Stimulated activated CD4-positive, alpha-beta T cell treated with anti-CD3 and anti-CD28 coated beads, Interleukin-15, amount 100 ng/mL, for 48 hours (primary cell): ENCODE measurements at places on chromosomes 1 and 21.

DNA sequence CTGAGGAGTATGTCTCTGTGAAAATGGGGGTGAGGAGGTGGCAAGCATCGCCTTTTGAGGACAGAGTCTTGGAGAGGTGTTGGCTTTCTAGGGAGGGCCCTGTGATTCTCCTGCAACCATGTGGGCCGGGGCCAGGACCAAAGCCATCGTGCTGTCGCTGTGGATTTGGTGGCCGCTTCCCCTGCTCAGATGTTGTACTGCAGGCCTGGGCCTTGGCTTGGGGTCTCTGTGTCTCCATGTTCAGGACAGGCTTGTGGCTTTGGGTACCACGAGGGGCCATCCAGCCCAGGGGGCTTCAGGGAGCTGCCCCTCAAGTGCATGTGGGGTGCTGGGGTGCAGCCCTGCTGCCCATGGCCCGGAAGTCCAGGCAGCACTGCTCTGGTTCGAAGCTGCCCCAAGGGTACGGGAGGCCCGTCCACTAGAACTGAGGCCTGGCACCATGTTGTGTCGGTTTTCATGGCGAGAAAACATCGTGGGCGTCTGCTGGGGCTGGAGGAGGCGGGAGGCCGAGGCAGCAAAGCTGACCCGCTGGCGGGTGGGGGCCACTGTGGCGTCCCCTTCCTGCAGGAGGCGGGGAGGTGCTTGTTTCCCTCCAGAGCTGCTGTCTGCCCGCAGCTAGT lies 55.4 kb downstream of the SKI start:
- no peak for DNase-seq

DNA sequence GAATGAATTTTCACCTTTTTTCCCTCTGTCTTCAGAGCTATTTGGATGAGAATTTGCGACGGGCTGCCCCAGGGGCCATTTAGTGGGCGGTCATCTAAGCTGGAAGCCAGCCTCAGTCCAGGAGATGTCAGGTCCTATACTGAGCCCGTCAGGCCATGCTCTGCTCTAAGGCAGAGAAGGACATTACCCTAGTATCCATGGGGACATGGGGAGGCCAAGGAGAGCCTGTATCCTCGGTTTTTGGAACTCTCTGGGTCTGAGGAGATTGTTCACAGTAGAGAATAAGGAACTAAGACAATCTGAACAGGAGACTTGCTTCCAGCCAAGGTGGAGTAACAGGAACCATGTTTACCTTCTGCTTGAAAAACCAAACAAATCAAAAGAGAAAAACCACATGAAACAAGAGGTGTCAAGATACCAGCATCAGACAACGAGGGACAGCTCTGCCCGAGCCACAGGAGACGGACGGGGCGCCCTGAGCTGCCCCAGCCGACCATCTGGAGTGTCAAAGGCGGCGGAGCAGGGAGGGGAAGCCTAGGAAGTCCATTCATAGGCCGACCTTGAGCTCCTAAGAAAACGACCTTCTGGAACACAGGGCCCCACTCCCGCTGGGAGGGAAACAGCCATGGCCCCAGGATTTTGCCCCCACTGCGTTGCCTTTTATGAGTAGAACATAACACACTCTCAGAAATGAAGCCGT lies 20.0 kb upstream of the ADARB1 start:
- no peak for DNase-seq

DNA sequence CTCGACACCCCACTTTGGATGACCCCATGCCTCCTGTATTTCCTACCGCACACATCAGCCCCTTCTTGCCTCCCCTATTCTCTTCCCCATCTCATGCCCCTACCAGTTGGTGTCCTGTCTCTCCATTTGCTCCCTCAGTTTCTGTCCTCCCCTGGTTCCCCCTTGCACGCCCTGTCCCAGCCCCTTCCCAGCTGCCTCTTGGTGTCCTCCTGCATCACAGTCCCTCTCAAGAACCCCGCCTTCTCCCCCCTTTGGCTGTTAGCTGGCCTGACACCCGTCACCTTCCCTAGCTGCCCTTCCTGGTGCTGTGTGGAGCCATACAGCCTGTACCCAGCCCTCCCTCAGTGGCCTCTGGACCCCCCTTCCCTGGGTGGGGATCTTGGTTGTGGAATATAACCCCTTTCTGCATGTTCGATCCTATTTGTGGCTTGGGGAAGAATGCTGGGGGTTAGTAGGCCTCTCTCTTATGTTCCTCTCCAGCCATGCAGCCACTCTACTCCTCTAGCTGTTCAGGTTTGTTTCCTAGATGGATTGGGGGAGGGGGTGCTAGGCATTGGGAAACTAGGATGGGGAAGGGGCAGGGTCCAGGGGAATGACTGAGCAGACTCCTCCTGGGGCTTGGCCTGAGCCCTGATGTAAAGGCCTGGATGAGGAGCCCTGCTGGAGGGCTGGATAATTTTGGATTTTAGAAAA lies 41.4 kb upstream of the NFASC start:
- no peak for DNase-seq

GRCh38 chr1:114524944-114525343 lies 13.9 kb upstream of the TRIM33 start:
- DNase-seq = no peak

- no peak for DNase-seq
Observed at GRCh38 chr1:154404984-154405746, at the start of gene IL6R. IL6R (plus strand) TSS chr1:154405343; CDS start chr1:154405630, 287 bp downstream.

- DNase-seq = no peak
Observed at GRCh38 chr1:151294742-151295462, 12.8 kb downstream of the ZNF687 start.

GRCh38 chr1:15941899-15942660 lies 33.8 kb downstream of the ZBTB17 start:
- DNase-seq = no peak

DNA sequence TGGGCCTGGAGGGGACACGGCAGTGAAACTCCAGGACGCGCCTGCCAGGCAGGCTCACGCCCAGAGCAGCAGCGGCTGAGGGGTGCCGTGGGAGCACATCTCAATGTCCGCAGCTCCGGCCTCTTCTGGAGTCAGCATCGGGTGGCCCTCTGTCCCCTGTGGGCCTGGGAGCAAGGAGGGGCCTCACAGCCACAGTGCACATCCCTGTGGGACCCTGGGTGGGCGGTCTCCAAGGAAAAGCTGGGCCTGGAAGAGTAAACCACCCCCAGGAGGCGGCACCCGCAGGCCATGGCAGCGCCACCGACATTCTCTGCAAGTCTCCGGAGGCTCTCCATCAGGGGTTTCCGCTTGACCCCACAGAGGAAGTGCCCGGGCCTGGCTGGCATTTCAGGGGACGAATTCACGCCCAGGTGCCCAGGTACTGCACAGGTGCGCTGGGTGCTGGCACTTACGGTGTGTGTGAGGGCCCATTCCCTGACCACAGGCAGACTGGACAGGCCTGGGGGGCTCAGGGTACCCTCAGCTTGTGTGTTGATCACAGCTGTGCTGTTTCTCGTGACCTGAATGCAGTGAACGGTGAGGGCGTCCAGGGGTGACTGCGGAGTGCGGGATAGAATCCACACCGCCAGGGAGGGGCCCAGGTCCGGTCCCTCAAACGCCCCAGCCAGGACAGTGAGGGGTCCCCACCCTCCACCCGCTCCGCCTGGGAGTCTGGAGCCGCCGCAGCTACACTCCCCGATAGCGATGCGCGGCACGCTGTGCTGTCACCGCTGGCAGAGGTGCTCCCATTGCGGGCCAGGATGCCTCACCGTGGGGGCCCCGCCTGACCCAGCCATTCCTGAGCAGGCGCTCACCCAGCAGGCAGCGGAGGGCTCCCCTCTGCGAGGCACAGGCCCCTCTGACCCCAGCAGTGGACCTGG lies 16.6 kb upstream of the RNF223 start:
- DNase-seq = no peak

- no peak for DNase-seq
Observed at GRCh38 chr21:42740405-42740909, 87.0 kb downstream of the PDE9A start.

DNA sequence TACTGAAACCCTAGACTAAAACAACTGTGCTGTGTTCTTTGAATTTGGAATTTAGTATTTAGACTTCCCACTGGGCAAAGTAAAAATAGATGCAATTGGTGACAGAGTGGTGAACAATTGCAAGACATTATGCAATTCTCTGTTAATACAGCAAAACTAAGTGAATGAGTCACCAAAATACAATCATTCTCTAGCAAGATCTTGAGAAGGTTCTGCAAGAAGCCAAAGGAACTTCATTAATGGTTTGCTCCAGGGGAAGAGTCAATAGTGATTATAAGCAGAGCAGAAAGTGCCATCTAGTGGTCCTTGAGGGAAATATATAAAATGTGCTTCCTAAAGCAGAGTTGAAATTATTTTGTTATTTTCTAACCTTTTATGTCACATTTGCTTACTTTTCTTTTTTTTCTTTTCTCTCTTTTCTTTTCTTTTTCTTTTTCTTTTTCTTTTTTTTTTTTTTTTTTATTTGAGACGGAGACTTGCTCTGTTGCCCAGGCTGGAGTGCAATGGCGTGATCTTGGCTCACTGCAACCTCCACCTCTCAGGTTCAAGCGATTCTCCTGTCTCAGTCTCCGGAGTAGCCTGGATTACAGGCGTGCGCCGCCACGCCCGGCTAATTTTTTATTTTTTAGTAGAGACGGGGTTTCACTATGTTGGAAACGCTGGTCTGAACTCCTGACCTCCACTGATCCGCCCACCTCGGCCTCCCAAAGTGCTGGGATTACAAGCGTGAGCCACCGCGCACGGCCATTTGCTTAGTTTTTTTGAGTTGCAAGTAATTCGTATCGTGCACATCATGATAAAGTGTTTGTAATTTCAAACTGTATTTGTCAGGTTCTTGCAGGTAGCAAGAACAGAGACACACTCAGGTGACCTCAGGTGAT lies 99.2 kb downstream of the CTH start:
- no peak for DNase-seq

GRCh38 chr21:33857846-33858666 lies 57.5 kb downstream of the ATP5PO start:
- no peak for DNase-seq

DNA sequence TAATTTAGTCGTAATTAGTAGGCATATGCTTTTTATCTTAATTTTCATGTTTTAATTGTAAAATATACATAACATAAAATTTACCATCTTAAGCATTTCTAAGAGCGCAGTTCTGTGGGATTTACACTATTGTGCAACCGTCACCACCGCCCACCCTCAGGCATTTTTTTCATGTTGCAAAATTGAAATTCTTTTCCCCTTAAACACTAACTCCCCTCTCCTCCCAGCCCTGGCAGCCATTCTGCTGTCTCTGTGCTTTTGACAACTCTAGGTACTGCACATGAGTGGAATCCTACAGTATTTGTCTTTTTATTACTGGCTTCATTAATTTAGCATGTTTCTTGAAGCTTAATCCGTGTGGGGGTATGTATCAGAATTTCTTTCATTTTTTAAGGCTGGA lies 7.8 kb downstream of the PIK3CD start:
- no peak for DNase-seq

- DNase-seq = no peak
Observed at GRCh38 chr1:107993920-107994319, 28.9 kb upstream of the VAV3 start.
